ENCODE measurements at places on chromosomes 7 and 10.

- DNase-seq, result no peak
Observed at GRCh38 chr10:71031603-71032002, 143.2 kb upstream of the PCBD1 start.

GRCh38 chr7:151470711-151471110 is 30.8 kb upstream of the CRYGN start:
- DNase-seq, result no peak

DNA sequence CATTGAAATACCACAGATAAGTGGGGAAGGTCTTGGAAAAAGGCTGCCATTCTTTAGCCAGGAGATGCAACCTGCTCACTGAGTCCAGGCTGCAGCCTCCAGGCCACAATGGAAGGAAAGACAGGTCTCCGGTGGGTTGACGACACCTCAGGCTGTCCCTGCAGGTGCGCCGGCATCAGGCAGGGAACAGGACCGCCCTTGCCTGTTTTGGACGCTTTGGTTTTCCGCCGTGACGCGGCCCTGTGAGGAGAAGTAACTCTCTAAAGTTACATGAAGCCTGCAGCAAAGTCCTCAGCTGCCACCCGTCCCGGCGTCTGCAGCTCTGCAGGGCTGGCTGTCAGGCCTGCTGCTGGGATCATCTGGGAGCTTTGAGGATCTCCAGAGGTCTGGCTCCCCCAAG is 147.0 kb downstream of the WDR37 start:
- DNase-seq, result no peak

GRCh38 chr10:128001849-128002248 is 94.9 kb downstream of the PTPRE start:
- no peak for DNase-seq

DNA sequence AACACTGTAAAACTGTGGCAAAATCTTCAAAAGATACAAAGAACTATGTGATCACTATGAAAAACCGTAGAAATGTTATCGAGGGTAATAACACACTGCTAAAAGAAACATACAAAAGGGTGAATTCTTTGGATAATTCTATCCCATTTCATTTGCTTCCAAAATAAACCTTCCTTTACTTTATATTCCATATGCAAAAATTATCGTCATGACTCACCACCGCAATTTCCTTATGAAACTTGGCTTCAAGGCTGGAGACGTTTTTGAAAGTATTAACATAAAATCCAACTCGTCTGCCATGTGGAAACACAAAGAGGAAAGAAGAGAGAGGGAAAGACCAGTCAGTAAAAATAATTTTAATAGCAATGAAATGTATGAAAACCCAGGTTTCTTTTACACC is 165.2 kb downstream of the AMPH start:
- no peak for DNase-seq

DNA sequence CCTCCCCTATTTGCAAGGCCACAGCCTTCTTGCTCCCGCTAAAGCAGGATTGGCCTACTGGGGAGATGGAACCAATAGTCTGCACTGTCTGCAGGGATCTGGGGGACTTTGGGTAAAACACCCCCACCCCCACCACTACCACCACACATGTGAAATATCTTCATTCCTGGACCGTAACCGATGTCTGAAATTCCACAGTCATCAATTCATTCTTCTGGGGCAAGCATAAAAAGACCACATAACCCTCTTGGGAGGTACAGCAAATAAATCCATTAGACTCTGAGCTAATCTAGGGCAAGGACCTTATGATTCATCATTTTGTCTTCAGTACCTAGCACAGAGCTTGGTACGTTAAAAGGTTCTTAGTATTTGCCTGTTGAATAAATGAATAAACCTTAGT is 307.8 kb downstream of the GPAM start:
- no peak for DNase-seq

DNA sequence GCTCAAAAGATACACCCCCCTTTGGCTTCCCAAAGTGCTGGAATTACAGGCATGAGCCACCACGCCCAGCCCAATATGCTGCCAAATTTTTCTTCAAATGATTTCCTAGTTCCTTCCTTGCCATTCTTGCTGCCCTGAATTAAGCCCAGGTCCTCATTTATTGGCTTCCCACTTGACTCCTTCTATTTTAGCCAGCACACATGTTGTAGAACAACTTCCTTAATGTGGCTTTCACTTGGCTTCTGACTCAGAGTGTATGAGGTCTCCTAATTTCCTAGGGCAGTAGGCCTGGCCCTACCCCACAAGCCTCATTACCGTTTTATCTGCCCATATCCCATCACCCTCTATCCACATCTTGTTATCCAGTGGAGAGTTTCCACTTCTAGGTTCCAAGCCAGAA is 21.8 kb upstream of the HIPK2 start:
- no peak for DNase-seq

DNA sequence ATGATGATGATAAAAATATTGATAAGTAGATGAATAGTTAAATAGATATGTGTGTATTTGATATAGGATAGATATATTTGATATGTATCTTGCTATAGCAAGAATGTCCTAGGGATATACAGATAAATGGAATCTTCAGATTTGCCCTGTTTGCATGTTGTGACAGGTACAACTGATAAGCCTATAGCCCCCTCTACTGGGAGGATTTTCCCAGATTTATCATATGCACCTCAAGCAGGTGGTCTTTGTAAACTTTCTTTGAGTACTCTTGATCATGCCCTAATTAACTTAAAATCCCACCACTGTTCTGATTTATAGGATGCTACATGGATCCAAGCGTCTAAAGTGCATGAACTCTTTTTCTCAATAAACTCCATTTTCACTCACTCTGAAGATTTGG is 1050.7 kb downstream of the SORCS3 start:
- no peak for DNase-seq

- DNase-seq, result no peak
Observed at GRCh38 chr7:30511973-30512662, 7.5 kb upstream of the GGCT start.

- no peak for DNase-seq
Observed at GRCh38 chr7:28570970-28571288, 158.6 kb downstream of the CREB5 start.

- DNase-seq, result no peak
Observed at GRCh38 chr7:91103363-91103762, 160.9 kb upstream of the FZD1 start.

DNA sequence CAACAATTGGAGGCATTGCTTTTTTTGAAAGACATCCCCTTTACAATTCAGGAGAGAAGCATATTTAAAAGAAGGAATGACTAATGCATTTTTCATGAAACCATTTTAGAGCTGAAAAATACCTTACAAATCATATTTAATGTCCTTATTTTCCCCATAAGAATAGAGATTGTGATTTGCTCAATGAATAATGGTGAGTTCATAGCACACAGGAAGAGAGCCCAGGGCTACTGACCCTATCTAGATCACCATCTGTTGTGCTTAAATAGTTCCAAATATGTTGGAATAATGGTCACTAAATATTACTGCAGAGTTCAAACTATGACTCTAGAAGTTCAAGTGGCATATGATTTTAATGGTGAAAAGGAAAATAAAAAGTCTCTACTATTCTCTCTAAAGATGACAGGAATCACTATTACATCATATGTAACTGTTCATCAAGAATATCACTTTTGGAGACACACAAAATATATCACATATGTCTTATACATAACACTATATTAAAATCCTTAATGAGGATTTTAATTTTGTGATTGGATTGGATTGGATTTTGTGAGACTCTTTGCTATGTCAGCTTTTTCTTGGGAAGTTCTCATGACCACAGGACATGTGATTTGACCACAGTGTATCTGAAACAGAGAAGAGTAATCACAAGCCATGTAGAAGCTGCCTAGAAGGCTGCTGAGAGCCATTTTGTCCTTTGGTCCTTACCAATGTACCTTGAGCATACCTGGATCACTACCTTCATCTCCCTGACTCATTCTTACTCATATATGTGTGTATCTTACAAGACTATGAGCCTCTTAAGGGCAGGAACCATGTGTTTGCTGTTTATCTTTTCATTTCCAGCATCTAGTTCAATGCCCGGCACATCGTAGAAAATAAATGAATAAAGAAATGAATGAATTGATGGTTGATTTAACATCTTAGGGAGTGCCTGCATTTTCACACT is 26.4 kb downstream of the SLC16A9 start:
- no peak for DNase-seq

GRCh38 chr10:61016007-61016406 is 72.0 kb upstream of the RHOBTB1 start:
- no peak for DNase-seq

DNA sequence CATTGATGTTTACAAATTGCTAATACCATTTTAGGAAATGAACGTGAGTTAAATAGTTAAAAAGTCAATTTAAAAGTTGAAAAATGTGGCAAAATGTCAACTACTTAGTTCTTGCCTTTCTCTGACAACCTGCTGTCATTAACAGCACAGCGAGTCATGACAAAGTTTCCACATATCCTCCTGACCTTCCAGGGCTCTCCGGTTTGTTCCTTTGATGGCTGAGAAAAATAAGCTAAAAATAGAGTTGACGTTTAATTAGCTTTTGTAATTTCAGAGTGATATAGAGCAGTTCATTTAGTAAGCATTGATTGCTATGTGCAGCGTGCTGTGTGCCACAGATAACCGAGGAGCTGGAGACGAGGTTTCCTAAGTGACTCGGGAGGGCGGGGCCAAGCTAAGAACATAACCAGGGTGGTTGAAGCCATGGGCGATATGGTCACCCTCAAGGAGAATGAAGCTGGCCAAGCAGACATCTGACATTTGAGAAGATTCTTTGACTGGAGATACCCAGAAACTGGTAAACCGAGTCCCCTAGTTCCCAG is 47.9 kb downstream of the OGDH start:
- no peak for DNase-seq

- no peak for DNase-seq
Observed at GRCh38 chr7:117076426-117076943, 123.2 kb downstream of the ST7 start.

GRCh38 chr10:57897611-57898010 is 370.1 kb downstream of the IPMK start:
- no peak for DNase-seq

DNA sequence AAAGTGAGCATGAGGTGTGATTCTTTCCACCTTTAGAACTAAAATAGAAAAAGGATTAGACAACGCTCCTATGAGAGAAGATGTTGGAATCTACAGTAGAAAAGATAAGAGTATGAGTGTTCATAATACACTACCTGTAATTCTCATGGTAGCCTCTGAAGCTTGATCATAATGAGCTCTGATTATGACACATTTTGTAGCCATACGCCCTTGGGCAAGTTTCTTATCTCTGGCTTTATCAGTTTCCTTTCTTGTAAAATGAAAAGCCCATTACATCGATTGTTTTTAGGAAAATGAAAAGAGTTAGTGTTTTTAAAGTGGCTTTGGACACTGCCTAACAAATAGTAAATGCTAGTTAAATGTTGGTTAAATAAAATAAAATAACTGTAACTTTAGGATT is 22.4 kb upstream of the PRSS58 start:
- no peak for DNase-seq

- no peak for DNase-seq
Observed at GRCh38 chr10:126147866-126148587, 240.2 kb downstream of the ADAM12 start.

- no peak for DNase-seq
Observed at GRCh38 chr7:34723866-34724490, 66.0 kb downstream of the NPSR1 start.

- DNase-seq, result no peak
Observed at GRCh38 chr7:104410742-104411141, 82.3 kb downstream of the LHFPL3 start.

All from stimulated activated CD8-positive, alpha-beta memory T cell treated with anti-CD3 and anti-CD28 coated beads, Interleukin-7, amount 100 ng/mL, for 24 hours (primary cell).